ENCODE measurements at places on chromosomes 3 and 15. TPM values are rescaled to one million over a fixed set of nuclear protein-coding genes. Genes with fewer than 3 reads are reported as not detected.
A peak's percentile ranks its signal among the peaks of the same experiment; 100 is the strongest.

DNA sequence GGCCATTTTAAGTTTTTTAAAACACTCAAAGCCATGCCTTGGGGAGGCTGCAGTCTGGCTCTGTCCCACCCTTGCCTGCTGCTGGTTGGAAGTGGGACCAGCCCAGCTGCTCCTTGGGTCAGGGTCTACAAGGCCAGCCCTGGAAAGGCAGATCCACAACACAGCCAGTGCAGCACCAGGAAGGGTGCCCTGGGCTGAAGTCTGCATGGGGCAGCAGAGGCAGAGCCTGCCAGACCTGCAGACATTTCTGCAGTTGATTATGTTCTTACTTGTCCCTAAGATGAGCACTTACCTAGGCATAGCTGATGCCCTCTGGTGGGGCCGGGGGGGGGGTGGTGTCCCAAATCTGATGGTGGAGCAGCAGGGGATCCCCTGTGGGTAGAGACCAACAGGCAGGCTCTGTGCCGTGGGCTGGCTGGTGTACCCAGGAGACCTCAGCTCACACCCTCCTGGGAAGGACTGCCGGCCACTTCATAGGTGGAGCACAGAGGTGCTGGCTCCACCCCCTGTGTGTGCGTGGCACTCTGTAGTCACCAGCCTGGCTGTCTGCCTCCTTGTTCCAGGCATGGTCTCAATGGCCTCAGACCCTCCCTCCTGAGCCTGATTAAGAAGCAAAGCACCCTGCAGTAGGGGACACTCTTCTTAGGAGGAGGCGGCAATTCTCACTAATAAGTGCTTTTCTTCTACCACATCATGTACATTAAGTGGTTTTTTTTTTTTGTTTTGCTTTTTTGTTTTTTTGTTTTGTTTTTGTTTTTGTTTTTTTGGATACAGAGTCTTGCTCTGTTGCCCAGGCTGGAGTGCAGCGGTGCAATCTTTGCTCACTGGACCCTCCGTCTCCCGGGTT, 97.4 kb upstream of the KLF13 start:
- peak; percentile 51 for DNase-seq

FETUB gene
- not detected for total RNA-seq

GRCh38 chr15:39963786-39964185, 29.9 kb downstream of the EIF2AK4 start:
- DNase-seq: no peak

GRCh38 chr3:62365391-62366125, 7.8 kb downstream of the FEZF2 start:
- DNase-seq: no peak

DNA sequence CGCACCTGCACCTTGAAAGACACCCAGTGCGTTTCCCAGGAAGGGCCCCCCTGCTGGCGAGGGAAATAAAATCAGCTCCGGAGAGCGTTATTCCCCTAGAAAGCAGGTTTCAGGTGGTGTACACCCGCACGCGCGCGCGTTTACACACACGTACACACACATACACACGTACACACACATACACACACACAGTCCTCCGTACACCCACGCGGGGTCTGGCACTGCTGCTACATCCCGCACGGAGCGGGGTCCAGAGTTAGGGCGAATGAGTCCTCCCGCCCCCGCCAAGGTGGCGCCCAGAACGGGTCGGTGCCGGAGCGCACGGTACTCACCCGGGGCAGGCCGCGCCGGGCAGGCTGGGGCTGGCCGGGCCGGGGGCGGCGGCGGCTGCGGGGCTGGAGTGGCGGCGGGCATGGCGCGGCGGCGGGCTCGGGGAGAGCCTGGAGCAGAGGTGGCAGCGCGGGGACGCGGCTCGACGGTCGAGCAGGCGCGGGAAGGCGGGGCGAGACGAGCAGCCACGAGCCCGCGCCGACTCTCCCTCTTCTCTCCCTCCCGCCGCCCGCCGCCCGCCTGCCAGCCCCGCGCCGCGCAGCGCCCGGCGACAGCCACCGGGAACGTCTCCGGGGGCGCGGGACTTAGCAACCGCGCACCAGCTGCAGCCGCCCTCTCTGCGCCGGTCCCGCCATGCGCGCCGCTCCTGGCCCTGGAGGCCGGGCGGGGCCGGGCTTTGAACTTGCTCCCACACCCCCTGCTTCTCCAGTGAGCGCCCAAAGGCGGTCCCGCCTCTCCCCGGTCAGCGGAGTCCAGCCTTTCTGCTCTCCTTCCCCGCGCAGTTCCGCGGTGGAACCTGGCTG, at the start of gene DCLK3:
Gene DCLK3, minus strand, starts transcription at position 704 of the 854 bp plus-strand sequence. Its CDS starts 290 bp downstream, at position 414.
- no peak for DNase-seq
